Glomerular endothelial cell (primary cell): ENCODE measurements at places on chromosomes 12 and 14.

DNA sequence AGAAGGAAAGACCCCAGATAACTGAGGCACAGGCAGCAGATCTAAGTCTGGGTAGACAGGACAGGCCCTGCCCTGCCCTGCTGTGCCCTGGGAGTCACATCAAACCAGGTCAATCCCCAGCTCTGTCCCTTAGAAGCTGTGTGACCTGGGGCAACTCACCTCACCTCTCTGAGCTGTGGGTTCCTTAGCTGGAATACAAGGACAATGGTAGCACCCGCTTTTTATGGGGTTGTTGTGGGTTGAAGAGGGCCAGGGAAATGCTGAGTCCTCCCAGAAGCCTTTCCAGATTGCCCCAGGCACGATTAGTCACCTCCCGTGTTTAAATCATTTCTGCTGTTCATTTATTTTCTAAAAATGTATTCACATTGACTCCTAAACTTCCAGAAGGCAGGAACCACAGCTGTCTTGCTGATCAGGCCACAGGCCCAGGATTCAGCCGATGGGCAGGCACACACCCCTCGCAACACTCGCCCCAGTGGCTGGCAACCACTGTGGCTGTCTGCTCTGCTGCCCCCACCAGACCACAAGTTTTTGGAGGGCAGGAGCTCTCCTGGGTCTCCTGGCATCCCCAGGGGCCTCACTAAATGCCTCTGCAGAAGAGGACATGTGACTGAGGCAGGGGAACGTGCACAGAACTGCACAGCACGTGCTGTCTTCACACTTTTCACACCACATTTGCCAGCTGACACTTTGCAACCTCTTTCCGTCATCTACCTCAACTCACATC lies 3.0 kb downstream of the SELPLG start:
- DNase-seq = no peak

DNA sequence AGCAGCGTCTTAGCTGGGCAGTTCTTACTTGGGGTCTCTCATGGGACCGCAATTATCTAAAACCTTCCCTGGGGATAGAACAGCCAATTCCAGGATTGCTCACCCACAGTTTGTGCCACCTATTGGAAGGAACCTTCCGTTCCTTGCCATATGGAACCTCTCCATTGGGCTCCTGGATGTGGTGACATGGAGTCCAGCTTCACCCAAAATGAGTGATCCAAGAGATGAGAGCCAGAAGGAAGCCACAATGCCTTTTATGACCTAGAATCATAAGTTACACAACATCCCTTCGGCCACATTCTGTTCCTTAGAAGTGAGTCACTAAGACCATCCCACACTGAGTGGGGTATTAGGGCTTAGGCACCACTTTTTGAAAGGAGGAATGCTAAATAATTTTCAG lies 164.4 kb downstream of the FBXL14 start:
- no peak for DNase-seq

DNA sequence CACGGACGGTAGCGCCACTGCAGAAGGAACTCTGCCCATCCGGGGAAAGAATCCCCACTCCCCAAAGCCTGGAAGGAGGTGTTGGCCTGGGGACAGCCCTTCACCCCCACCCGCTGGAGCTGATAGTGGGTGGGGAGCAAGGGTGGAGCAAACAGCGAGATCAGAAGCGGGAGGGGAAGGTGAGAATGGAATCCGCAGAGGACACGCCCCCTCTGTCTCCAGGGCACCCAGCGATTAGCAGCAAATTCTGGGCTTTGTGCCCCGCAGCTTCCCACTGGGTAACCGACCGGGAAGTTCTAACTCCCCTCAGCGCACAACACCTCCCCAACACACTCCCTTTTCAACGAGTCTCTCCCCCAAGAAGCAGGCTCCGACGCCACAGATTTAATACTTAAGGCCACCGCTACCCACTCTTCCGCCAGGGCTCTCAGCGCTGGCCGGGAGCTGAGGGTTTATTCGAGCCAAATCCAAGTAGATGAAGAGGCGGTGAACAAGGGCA lies 1.4 kb downstream of the SLC25A29 start:
- DNase-seq = no peak

DNA sequence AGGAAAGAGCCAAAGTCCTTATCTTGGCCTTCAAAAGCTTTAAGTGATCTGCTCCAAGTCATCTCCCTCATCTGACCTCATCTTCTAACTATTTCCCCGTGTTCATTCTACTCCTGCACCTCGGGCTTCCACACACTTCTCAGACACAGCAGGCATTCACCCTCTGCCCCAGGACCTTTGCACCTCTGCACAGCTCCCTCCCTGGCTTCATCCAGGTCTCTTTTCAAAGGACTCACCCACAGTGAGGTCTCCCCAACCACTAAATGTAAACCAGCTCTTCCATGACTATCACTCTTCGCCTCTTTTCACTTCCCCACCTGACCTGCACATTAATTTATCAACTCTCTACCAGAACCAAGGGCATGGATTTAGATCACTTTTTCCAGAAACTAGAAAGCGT lies 161.8 kb downstream of the PIWIL1 start:
- DNase-seq = no peak

DNA sequence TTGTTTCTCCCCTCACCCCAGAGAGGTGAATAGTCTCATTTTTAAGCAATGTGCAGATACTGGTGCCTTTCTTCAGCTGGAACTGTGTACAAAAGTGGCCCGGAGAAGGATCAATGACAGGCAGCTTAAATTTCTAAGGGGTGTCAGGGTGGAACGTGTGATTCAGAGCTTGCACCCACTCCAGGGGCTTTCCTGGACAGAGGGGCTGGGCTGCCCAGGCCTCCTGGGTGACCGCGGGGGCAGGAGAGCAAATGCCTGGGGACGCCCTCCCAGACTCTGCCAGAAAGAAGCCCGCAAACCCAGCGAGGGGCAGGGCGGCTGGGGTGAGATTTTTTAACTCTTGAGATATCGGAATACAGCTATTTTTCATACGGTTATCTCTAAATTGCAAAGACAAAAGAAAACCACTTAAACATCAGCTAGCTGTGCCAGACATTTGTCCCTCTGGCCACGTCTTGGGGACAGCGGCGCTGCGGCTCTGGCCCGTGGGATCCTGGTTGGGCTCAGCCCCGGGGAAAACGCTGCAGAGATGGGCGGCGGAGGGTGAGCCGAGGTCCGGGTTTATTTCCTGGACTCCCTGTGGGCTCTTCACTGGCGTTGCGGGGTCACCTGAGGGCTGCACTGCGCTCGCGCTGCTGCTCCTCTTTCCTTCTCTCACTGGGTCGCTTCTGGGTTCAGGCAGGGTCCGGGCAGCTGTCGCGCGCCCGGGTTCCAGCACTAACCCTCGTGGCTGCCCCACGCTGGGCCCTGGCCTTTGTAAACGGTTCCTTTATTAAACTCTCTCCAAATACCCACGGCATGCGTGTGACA lies 35.8 kb downstream of the NFKBIA start:
- no peak for DNase-seq

DNA sequence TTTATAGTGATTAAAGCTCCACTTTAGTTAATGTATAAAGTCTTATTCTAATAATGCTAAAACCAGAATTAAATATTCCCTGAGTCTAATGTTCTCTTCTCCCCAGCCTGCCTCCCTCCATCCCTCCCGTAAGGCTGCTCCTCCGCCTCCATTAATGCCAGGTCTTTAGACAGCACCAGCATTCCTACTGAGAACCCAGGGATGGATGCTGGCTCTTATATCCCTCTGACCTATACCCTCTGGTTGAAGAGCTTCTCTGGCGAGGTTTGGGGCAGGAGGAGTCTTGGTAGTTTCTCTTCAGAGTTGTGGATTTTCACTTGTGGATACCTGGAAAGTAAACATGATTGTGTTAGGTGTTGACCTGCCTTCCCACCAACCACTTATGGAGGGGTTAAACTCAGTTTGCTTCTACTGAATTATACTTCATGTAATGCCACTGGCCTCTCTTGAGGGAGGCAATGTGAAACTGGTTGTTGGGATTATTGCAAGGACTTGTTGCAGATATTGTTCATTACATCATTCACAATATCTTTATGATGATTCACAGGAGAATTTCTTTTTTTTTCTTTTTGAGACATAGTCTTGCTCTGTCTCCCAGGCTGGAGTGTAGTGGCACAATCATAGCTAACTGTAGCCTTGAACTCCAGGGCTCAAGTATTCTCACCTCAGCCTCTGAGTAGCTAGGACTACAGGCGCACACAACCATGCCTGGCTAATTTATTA lies 11.1 kb upstream of the SMAGP start:
- no peak for DNase-seq

DNA sequence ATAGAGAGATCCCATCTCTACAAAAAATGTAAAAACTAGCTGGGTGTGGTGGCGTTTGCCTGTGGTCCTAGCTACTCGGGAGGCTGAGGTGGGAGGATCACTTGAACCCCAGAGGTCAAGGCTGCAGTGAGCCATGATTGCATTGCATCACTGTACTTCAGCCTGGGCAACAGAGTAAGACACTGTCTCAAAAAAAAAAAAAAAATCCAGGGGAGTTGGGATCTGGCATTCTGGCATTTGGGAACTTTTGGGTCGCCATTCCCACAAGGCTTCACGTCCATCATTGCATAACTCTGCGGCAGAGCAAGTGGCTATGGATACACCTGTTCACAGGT lies 34.7 kb upstream of the FAM181A start:
- DNase-seq = no peak

DNA sequence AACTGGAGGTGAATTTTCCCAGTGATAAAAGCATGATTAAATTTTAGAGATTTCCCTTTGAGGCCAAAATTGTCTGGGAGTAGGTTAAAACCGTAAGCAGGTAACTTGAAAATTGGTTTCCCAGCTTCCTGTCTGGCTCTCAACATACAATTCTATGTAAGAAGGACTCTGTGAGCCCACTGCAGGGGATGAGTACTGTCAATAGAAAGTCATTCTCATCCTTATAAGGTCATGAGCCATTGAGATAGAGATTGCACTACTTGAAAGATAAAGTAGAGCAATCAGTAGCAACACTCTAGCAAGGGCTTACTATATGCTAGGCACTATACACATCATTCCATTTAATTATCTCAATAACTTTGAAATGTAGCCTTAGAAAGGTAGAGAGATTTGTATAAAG lies 225.6 kb upstream of the HMGA2 start:
- no peak for DNase-seq

DNA sequence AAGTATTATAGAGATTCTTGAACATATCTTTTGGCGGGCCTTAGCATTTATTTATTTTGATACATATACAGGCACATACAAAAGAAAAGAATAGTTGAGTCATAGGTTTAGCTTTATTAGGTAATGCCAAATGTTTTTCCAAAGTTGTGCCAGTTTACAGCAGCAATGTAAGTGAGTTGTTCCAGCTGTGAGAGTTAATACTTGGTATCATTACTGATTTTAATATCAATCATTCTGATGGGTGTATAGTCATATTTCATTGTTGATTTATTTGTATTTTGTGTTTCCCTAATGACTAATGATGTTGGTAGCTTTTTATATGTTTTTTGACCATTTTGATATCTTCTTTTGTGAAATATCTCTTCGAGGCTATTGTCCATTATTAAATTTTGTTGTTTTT lies 122.4 kb downstream of the MIPOL1 start:
- DNase-seq = no peak

- DNase-seq = no peak
Observed at GRCh38 chr14:94173471-94173884, 644 bp upstream of the PPP4R4 start.

- peak; percentile 18 for DNase-seq
Observed at GRCh38 chr14:38143659-38144505, 63.8 kb upstream of the SSTR1 start.

- no peak for DNase-seq
Observed at GRCh38 chr12:59649203-59649602, 53.4 kb downstream of the SLC16A7 start.

GRCh38 chr14:100203962-100204834 lies 34.7 kb upstream of the YY1 start:
- DNase-seq = no peak
